ENCODE measurements at places on chromosomes 3 and 15.
A peak's percentile ranks its signal among the peaks of the same experiment; 100 is the strongest.

GRCh38 chr3:77326586-77326985, 286.7 kb downstream of the ROBO2 start:
- DNase-seq, result no peak

GRCh38 chr3:65328148-65328547, 640.3 kb upstream of the ADAMTS9 start:
- DNase-seq, result no peak

DNA sequence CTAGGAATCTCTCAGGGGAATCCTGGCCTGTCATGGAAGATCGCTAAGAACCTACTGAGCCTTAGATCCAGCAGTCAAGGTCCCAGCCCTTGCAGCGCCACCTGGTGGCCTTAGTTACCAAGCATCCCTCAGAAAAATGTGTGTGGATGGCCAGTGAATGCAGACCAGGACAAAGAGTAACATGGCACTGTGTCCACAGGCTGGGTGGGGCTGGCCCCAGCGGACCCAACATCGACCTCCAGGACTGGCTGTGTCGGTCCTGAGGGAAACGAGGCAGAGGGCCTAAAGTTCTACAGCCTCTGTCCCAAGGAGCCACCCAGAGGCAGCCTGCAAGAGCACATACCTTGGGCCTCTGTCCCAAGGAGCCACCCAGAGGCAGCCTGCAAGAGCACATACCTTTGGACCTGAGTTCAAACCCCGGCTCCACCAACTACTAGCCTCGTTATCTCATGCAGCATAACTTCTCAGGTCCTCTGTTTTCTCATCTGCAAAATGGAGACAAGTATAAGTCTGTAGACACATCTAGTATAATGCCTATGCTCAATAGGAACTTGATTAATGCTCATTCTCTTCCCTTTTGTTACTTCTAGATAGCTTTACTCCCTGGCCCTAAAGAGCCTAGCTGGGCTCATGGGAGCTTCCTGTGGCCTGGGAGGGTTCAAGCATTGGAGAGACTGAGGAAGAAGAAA, 57.5 kb upstream of the HERC1 start:
- peak; percentile 64 for DNase-seq

- DNase-seq, result no peak
Measured at GRCh38 chr3:5198986-5199731, 11.7 kb downstream of the EDEM1 start.

DNA sequence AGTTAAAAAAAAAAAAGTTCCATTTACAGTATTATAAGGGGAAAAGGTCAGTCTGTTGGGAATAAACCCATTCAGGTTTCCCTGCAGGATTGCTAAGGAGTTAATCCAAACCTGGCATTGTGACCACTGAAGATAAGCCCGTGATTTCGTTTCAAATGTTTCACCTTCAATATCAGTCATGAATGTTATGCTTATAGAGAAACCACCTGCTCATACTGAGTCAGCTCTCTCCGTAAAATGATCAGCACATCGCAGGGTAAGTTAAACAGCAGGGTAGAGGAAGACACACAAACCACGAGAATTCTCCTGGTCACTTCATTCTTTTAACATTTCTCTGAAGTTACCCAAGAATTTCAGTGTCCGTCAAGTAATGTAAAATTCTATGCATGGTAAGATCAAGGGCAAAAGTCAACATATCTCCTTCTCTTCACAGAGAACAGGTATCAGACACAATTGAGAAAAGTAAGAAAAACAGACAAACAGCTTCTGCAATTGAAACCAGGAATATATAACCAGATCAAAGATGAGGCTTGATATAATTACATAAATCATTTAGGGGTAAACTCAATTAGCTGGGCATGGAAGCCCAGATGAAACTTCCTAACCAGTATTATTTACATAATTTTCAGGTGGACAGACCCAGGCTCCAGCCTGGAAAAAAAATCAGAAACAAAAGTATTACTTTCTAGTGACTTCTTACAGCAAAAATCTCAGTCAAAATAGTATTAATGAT, 67.6 kb upstream of the ARHGEF3 start:
- no peak for DNase-seq

DNA sequence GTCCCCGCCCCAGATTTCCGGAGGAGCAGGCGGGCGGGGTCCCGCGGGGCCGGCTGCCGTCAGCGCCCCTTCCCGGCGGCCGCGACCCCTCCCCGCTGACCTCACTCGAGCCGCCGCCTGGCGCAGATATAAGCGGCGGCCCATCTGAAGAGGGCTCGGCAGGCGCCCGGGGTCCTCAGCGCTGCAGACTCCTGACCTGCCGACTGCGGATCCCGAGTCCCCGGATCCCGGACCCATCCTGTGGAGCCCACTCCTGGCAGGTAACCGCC, at the start of gene TRH:
Gene TRH (plus strand): TSS at position 157 of the 269 bp plus-strand sequence. CDS start 1,097 bp downstream, outside the sequence.
- DNase-seq, result no peak

GRCh38 chr15:42012241-42012640, 8.6 kb downstream of the PLA2G4E start:
- DNase-seq, result no peak

GRCh38 chr15:74399511-74400312, 32.3 kb upstream of the CYP11A1 start:
- DNase-seq, result no peak

GRCh38 chr3:9035473-9035872, 72.2 kb upstream of the RAD18 start:
- no peak for DNase-seq

DNA sequence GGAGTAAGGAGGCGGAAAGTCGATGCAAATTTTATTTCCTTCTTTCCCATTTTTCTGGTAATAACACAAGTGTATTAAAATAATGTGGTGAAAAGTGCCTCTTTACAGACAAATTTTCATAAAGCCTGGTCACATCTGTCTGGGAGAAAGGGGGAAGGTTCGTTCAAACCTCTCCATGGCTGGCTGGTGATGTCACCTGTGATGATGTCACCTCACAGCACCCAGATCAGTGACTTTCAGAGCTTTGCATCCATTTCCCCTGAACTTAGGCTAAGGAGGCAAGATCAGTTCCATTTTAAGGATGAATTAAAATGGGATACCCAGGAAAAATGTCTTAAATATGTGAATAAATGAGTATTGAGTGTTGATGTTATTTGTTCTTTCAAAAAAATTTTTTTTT, 34.1 kb downstream of the ATP10A start:
- no peak for DNase-seq

- no peak for DNase-seq
Measured at GRCh38 chr3:42656680-42657610, 3.4 kb downstream of the ZBTB47 start.

DNA sequence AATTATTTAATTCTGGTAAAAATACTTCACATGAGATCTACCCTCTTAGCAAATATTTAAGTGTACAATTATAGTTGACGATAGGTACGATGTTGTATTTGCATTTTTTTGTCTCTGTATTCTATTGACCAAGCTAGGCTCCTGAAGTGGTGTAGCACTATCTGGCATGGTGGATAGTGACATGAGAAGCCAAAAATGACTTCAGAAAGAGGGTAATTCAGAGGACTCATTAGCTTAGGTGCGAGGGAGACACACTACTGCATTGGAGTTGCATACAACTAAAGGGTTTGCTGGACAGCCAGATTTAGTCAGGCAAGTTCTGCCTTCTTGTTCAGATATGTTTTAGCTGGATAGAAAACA, 50.6 kb downstream of the KBTBD8 start:
- DNase-seq, result no peak

- no peak for DNase-seq
Measured at GRCh38 chr3:135141672-135142071, 346.6 kb downstream of the EPHB1 start.

- DNase-seq, result no peak
Measured at GRCh38 chr3:158093526-158093925, 12.7 kb downstream of the SHOX2 start.

GRCh38 chr3:72032441-72033135, 247.6 kb upstream of the PROK2 start:
- no peak for DNase-seq

DNA sequence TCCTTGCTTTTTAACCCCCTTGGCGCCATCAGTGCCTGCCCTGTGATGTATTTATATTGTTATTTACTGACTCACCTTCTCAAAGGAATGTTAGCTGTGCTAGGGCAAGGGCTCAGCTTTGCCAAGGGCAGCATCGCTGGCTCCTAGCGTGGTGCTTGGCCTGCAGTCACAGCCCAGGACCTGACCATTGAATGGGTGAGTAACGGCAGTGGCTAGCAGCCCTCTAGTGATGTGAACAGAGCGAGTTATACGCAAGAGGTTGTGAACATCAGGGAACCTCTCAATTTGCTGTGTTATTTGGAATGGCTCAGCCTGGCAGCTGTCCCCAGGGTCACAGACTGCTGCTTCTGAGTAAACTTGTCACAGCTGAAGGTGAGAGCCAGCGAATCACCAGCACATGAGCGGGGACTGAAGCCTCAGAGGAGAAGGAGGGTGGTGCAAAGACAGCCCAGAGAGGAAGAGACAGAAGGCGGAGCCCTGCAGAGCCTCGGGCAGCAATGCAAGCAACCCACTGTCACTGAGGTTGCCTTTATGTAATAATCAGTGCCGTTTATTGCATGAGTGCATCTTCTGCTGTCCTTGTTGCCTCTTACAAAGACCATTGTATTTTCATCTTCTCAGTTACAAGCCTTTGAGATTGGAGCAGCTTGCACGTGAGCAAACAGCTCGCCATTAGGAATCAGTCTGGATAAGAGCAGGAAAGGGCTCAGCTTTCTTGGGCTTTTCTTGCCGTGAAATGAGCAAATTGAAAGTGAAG, 158.3 kb downstream of the SLCO3A1 start:
- DNase-seq, result no peak

- no peak for DNase-seq
Measured at GRCh38 chr15:67674983-67675382, 132.5 kb downstream of the MAP2K5 start.

GRCh38 chr3:29949940-29950616, 656.3 kb upstream of the TGFBR2 start:
- DNase-seq, result no peak

- no peak for DNase-seq
Measured at GRCh38 chr15:71051539-71051938, 63.7 kb upstream of the THSD4 start.

- no peak for DNase-seq
Measured at GRCh38 chr3:39668420-39668819, 141.0 kb upstream of the MYRIP start.

- no peak for DNase-seq
Measured at GRCh38 chr15:59879506-59880265, 124.4 kb upstream of the FOXB1 start.

DNA sequence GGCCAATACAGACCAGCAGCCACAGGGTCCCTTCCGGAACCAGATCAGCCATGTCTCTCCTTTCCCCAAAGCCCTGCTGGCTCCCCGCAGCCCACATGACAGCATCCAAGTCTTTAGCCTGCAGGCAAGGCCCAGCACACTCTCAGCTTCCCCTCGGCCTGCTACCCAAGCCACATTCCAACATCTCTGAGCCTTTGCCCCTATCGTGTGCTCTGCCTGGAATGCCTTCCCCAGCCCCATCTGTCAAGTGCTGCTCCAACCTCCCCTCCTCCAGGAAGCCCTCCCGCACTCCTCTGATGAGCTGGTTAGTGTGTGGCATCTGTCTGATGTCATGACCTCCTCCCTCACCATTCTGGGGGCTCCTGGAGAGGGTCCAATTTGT, 8.5 kb downstream of the PLXND1 start:
- no peak for DNase-seq

GRCh38 chr3:83649692-83650091, 1309.1 kb upstream of the CADM2 start:
- no peak for DNase-seq

DNA sequence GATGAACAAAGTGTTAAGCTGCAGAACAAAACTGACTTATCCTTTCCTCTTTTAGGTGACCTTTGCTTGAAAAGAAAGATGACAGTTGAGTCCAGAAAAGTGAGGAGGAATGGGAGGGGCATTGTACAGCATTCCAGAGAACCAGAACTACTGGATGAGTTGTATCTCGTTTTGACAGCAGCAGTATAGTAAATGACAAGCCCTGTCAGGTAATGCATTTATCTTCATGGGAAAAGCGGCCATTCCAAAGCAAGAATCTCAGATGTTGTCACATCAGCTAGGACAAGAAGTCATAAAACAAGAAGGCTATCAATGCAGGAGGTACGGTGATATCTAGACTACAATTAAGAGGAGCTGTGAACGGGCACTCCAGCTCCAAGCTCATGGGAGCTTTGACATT, 421.5 kb downstream of the MAGI1 start:
- DNase-seq, result no peak

DNA sequence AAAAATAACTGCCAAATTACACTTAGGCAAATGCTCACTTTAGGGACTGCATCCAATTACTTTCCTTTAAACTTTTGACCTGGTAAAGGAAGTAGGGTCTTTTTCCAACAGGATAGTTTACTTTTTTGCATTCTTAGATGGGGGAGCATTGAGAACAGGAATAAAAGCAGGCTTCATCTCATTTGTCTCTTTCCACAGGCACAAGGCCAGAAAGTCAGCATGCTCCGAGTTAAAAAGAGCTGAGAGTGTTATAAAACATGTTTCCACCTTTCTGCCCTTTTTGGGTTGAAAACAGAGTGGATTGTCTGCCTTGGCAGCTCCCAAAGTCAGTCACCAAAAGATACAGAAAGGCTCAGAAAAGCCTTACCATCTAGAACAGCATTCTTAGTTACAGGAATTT, 404.9 kb upstream of the ALCAM start:
- DNase-seq, result no peak

DNA sequence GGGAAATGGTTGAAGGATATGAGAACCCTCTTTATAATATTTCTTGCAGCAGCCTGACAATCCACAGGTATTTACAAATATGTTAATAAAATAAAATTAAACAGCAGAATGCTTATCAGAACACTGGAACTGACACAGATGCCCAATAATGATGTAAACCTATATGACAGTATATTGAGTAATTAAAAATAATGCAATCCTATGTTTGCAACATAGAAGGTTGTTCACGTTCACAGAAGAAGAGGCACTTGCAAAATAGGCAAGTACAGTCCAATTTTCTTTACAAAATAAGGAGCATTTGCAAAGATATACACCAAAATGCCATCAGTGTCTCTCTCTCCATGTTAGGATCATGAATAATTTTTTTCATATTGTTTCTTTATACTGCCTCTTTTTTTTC, 397.0 kb upstream of the WNT5A start:
- no peak for DNase-seq

DNA sequence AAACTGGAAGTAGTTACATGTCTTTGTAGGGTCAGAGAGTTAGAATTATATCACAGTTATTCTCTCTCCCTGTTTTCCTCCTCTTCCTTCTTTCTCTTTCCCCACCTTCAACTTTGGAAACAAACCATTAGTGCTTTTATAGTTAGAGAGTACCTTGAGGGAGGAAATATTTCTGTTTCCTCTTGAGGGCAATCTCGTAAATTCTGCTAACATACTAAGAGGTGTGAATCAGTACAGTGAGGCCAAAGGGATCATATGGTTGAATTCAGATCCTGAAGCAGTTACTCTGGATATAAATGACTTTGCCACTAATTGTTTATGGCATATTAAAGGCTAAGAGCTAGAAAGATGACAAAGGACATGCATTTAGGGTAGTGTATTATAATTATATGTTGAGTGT, 60.3 kb upstream of the CCNL1 start:
- no peak for DNase-seq

All from stimulated activated CD8-positive, alpha-beta memory T cell treated with anti-CD3 and anti-CD28 coated beads, Interleukin-7, amount 100 ng/mL, for 24 hours (primary cell).